ENCODE measurements at places on chromosomes 13 and 19. TPM values are rescaled to one million over a fixed set of nuclear protein-coding genes. Genes with fewer than 3 reads are reported as not detected.

GRCh38 chr13:102460806-102461205 lies 59.0 kb upstream of the FGF14 start:
- ATAC-seq: no peak

DNA sequence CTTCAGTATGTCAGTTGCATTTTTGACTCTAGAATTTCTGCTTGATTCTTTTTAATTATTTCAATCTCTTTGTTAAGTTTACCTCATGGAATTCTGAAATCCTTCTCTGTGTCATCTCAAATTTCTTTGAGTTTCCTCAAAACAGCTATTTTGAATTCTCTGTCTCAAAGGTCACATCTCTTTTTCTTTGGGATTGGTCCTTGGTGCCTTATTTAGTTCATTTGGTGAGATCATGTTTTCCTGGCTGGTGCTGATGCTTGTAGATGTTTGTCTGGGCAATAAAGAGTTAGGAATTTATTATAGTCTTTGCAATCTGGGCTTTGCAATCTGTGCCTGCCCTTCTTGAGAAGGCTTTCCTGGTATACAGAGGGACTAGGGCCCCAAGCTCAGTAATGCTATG lies 18.5 kb upstream of the KBTBD7 start:
- ATAC-seq: no peak

- no peak for ATAC-seq
These were observed 126.7 kb downstream of the SOX1 start for GRCh38 chr13:112193463-112194166.

DNA sequence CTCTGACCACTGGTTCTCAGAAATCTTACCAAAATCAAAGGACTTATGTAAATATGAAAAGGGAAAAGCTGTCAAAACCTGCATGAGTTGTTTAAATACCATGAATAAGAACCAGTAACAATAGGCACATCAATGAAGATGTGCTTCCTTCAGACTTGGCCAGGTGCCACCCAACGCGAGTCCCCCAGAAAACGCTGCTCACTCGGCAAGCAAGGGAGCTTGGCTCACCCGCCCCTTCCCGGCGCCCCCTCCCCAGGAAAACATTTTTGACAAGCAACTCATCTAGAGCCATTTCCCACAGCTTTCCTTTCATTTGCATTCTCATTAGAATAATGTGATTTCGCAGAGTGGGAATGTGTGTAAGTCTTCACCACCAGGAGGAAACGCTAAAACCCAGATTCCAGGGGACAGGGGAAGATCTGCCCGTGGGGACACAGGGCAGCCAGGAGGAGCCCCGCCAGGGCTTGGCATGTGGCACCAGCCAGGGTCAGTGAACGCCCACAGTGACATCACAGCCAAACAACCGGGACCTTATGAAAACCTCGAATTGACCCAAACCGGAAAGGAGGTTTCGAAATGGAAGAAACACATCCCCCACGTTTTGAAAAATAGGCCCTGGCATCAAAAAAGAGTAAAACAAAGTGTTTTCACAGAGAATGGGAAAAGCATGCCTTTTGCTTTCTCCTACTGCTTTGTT lies 366.2 kb upstream of the TSHZ3 start:
- ATAC-seq: no peak

- no peak for ATAC-seq
These were observed 3.6 kb upstream of the DPY19L3 start for GRCh38 chr19:32401992-32402391.

DNA sequence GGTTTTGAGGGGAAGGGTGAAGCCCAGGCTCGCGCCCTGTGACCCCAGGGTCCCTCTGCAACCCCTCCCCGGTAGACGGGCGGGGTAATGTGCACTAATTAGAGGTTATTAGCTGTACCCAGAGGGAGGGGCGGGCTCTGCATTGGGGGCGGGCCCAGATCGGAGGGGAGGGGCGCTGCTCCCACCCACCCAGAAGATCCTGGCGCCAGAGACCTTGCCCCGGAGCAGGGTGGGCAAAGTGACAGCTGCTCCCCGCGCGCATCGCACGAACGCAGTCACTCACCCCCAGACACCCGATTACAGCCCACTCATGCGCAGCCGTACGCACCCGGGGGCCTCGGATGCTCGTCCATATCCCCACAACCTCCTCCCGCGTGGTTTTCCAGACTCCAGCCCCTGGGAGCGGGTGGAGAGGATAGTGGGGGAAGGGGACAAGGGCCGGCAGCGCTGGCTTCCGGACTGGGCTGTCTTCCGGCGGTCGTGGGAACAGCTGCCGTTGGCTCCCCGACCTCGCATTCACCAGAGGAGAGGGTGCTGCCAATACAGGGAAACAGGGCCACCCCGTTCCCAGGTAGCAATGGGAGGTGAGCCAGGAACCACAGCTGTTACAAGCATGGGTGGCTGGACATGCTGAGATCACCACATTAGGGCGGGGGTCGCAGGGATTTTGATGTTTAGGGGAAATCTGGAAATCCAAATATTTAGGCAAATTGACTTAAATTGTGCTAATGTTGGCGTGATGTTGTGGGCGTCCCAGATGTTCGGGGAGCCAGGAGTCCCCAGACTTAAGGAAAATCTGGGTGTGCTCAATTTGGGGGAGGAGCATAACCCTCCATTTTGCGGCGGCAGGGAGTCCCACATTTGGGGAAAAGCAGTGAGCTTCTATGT lies 2.9 kb upstream of the HOOK2 start:
- ATAC-seq: peak; percentile 16

DNA sequence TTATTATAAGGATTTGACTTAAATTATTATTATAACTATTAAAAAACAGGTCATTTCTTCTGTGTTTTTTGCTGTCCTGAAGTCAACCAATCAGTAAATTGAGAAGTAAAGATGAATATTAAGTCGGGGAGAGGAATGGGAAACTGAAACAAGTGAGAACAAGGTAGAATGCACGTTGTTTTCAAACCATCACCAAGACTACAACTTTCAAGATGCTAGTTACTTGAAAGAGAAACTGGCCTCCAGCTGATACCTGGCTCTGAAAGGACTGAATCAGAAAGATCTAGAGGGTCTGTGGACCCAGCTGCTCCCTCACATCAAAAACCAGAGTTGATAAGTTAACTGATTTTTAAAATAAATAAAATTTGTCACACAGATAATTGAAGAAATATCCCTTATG lies 1301.5 kb upstream of the ATXN8OS start:
- no peak for ATAC-seq

DNA sequence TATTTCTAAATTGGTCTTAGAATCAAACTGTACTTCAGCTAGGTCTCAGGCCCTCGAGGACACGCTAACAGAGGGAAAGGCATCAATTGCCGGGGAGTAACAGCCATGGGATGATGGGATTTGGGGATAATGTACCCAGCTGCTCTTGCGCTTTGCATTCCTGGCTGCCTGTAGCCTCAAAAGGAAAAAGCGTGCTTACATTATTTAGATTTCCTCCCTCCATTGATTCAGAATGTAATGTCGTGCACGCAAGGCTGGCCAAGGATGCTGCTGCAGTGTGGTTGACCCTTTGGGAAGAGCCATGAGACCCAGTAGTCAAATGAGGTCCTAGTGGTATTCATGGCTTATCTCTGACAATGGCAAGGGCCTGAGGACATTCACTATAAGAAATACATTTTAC lies 95.1 kb downstream of the SLC7A1 start:
- ATAC-seq: no peak

DNA sequence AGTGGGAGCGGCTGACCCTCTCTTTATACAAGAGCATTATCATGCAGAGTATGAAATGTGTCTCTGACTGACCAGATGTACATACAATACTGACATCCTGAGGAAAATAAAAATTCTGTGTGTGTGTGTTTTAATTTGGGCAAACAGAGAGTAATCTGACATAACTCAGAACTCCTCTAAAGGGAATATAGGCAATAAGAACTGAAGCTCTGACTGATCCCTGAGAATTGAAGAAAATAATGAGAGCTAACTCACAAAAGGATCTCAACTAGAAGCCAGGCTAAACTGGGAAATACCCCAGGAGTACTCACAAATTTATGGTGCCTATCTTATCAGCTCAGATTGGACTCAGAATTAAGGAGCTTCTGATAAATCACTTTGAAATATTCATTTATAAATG lies 539.9 kb downstream of the OLFM4 start:
- ATAC-seq: no peak

- peak; percentile 65 for ATAC-seq
These were observed 46.8 kb downstream of the PTPRS start for GRCh38 chr19:5293612-5294378.

- ATAC-seq: no peak
These were observed 169.2 kb upstream of the IRS2 start for GRCh38 chr13:109955598-109955997.

DNA sequence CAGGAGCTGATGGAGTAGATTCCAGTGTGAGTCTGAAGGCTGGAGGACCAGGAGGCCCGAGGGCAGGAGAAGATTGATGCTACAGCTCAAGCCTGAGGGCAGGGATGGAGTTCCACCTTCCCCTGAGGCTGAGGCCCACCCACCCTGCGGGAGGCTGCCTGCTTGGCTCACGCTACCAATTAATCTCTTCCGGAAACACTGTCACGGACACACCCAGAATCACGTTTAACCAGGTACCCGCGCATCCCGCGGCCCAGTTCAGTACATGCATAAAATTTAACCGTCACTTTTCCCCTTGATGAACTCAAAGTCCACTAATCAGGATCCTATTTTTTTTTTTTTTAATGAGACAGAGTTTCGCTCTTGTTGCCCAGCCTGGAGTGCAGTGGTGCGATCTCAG lies 5.2 kb upstream of the ZNF628 start:
- no peak for ATAC-seq

DNA sequence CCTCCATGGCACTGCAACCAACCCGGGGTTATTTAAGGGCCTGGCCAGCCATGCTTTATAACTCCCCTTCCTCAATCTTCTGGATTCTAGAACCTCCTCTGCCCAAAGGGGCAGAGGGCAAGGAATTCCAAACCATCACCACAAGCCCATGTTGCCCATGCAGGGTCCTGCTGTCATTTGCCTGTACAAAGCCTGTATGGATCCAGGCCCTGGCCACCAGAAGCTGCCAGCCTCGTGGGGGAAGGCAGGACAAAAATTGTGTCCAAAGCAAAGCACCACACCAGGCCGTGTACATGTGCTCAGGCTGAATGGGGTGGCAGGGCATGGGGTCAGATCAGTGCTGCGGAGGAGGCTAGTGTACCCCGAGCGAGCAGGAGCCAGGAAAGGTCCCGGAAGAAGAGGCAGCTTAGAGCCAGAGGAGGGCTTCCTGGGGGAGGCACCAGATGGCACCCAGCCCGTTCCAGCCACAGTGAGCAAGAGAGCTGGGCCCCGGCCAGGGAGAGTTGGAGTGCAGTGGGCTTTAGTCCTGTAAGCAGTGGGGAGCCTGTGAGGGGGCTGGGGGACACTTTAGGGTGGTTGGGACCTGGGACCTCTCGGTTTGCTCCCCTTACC lies 35.8 kb downstream of the CAPN12 start:
- no peak for ATAC-seq

DNA sequence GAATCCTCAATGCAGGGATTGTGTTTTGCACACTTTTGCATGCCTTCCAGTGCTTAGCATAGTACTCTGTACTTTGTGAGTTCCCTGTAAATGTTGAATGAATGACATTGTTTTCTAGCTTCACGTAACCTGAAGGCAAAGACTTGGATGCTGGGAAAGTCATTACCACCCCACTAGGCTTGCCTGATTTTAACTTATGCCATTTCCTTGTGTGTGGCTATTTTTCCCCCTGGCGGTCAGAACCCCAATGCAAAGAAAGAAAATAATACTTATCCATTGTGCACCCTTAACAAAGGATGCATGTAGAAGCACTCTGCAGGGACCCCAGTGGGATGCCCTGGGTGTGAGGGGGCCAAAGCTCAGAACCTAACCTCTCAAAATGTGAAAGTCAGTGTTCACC lies 1.2 kb upstream of the ENOX1 start:
- ATAC-seq: no peak

- ATAC-seq: no peak
These were observed 86.9 kb upstream of the DOCK9 start for GRCh38 chr13:99064624-99065234.

GRCh38 chr13:52006523-52007245 lies 4.6 kb downstream of the ATP7B start:
- ATAC-seq: no peak

DNA sequence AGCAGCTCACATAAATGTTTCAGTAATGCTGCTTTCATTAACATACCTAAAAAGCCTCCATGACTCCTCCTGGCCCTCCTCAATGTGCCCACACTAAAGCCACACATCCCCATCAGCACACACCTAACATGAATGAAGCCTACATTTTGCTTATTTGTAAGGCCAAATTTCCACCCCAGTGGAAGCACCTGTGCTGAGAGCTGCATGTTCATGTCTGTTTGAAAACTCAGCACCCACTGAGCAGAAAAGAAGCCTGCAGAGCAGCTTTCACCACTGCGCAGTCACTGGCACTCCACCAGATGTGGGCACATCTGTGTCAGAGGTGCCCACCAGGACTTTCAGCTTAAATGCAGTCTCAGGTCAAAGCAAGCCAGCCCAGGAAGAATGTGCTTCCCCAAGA lies 93.5 kb downstream of the FOXO1 start:
- ATAC-seq: no peak

GRCh38 chr19:33737681-33738371 lies 58.8 kb upstream of the KCTD15 start:
- peak; percentile 63 for ATAC-seq

DNA sequence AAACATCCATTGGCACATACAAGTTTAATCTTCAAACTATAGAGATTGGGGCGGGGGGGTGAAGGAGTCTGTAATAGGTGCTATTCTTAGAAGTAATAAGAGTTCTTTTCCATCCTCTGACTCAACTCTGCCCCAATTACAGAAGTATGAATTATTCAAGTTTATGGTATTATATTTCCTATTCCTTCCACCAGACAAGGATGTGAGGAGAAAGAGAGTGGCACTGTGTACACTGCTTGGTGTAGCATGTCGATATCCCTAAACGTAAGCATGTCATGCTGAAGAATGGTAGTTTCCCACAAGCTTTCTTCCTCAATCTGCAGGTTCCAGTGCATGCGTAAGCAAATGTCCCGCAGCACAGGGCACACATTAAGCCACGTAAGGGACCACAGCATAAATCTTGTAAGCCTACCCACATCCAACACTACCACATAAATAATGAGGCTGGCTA lies 14.1 kb downstream of the BRD4 start:
- peak; percentile 90 for ATAC-seq

DNA sequence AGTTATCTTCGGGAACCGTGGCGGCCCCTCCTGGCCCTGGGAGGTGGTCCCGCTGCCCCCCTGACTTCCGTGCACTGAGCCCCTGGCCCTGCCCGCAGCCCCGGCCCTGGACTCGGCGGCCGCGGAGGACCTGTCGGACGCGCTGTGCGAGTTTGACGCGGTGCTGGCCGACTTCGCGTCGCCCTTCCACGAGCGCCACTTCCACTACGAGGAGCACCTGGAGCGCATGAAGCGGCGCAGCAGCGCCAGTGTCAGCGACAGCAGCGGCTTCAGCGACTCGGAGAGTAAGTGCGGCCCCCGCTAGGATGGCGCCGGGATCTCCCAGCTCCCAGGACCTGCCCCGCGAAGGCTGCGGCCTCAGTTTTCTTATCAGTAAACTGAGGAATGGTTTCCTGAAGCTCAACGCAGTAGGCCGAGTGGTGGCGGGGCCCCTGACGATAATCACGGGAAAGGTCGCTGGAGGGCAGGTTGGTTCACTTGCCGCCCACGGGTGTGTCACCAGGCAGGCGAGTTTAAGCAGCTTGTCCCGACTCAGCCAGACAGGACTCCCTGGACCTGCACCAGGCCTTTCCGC lies 924 bp downstream of the RGCC start:
- ATAC-seq: peak; percentile 43

MATK gene
- total RNA-seq: 1.8 TPM

USF2 gene
- 51.3 TPM for total RNA-seq

IGFLR1 gene
- total RNA-seq: 2.2 TPM

DHDH gene
- not detected for total RNA-seq

NDUFB7 gene
- 246 TPM for total RNA-seq

MEIOSIN gene
- not detected for total RNA-seq

ZNF442 gene
- total RNA-seq: 0.93 TPM

OLFM2 gene
- 43.4 TPM for total RNA-seq

FCGBP gene
- 0.33 TPM for total RNA-seq

GARIN5A gene
- 2.1 TPM for total RNA-seq

All from motor neuron (in vitro differentiated cells).